ENCODE measurements at places on chromosomes 13 and 19.

DNA sequence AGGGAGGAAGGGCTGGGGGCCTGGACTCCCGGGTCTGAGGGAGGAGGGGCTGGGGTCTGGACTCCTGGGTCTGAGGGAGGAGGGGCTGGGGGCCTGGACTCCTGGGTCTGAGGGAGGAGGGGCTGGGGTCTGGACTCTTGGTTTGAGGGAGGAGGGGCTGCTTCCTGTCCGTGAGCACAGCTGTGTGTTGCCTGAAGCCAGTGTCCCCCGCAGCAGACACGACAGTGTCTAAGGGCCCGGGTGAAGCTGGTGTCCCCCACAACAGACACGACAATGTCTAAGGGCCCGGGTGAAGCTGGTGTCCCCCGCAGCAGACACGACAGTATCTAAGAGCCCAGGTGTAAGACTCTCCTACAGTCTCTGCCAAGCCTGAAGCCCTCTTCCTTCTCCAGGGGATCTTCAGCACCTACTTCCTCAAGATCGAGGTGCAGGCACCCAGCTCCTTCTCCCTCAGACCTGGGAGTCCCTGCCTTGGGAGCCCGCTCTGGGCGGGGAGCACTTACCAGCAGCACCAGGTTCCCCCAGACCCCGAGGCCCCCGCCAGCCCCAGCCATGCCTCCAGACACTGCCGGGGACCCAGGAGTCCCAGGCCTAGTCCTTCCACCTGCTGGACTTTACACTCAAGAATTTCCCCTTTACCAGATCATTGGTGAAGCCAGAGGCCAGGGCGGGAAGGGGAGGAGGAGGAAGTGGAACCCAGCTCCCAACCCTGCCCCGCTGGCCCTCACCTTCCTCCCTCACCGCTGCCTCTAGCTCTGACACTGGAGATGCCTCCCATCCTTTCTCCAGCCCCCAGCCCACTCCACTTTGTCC is at the start of gene PTPRH:
PTPRH (minus strand) TSS at position 622 of the 813 bp plus-strand sequence; CDS start at position 554, 68 bp downstream.
- DNase-seq: no peak

DNA sequence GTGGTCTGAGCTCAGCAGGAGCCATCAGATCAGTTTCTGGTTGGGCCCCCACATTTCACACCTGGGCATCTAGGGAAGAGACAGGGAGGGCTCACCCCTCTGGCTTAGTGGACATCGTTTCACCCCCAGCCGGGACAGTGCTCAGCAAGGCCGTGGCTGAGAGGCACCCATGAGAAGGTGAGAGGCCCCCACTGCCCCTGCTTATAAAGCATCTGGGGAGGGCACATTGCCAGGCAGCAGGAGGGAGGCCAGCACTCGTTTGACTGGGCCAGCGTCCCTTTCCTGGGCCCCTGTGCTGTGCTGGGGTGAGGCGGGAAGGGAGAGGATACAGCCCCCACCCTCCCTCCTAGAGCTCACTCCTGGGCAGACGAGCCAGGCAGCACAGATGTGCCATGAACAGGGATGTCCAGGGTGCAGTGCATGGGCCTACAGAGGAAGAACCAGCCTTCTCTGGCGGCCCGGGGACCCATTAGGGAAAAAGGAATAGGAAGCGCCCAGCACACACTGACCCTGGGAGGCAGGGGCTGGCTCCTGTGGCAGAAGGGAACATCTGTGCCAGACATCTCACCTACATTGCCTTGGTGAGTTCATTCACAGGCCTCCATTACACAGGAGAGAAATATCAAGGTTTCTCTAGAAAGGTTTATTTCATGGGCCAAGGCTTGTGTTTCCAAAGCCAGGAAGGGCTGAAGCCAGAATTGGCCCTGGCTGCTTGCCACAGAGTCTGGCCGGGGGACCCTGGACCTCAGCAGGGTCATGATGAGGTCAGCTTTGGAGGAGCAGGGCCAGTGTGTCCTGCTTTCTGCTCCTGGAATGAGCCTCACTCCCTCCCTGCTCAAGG is 7.7 kb downstream of the AP1M1 start:
- DNase-seq: no peak

- DNase-seq: no peak
Observed at GRCh38 chr13:49622174-49622946, 5.9 kb upstream of the ARL11 start.

DNA sequence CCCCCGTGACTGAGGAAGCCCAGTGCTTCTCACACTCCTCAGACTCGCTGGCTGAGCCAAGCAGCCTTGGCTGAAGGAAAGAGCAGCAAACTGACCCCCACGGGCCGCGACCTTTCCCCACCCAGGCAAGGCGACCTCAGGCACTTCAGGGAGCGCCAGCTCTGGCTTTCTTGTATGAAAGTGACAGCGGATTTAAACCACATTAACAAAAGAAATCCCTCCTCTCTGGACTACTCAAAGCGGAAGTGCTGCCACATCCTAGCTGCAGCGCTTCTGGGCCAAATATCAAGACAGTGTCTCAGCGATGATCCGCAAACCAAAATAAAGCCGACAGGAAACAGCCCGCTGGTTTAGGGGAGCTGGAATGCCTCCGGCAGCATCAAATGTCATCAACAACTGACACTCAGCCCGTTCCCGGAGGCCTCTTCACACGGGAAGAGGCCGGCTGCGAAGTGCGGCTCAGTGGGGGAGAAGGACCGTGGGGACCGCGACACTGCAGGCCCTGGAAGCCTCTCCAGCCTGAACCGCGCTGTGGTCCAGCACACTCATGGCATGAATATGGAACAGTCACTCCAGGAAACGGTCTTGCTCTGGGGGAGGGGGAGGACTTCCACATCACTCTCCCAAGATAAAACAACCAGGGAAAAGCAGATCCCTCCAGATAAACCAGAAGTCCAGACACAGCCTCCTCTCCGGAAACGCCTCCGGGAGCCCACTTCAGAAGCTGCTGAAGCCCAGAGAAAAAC is 1.4 kb downstream of the RASA3 start:
- no peak for DNase-seq

DNA sequence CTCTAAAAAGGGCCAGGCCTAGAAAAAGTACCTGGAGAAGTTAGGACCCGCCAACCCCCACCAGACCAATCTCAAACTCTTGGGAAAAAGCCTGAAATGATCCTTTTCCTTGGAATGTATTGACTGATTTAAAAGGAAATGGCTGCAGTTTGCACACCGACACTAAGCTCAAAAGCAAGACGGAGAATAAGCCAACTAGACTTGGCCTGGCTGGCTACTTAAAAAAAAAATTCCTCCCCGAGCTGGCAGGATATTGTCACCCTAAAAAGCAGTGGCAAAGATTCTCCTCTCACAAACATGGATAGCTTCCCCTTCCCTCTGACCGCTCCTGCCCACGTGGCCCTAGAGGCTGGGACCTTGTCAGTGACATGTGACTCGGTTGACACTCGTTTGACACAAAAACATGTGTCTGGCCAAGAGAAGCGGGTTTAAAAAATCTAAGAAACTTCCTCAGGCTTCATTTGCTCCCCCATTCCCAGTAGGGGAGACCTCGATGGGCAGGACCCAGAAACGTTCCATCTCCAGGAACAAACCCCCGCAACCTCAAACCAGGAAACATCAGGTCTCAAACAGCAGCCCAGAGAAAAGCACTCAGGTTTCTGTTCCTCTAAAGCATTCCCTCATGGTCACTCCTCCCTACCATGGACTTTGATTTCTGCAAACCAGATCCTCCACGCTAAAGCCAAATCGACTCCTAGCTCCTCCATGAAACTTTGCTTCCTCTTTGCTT is 1.3 kb downstream of the RFX1 start:
- no peak for DNase-seq

DNA sequence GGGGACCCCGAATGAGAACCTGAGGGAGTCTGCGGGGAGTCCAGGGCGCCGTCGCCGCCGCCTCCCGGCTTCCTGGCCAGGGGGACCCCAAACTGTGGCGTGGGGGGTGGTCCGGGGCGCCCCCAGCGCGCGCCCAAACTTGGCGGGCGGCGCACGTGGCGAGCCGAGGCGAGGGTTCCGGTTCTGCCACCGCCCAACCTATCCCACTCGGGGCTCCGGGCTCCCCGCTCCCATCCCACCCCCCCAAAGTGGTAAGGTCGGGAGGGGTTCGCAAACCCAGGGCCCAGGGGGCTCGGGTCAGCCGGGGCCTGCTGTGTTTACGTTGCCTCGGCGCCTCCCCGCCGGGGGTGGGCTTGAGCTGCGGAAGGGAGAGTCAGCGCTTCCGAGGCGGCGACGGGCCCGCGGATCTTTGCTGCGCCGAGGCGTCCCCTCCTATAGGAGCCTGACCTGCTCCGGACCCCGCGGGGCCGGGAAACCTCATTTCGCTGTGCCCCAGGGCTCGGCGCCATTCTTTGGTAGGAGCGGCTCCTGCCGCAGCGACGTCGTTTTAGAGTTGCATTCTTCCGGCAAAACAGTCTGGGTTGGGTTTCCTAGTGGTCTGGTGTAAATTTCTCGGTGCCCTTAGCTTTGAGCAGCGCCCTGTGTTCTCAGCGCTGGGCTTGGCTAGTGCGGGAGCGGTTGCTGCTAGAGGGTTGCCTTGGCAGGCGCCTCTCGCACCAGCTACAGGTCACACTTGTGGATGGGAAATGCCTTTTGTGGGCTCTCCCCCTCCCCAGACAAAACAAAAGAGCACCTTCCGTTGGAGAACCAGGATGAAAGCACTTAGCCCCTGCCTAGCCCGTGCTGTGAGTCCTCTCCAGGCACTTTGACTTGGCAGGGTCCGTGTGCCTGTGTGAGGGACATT is 1.2 kb downstream of the DAZAP1 start:
- DNase-seq: peak; percentile 61

GRCh38 chr13:100597253-100597652 is 8.7 kb upstream of the GGACT start:
- DNase-seq: no peak

DNA sequence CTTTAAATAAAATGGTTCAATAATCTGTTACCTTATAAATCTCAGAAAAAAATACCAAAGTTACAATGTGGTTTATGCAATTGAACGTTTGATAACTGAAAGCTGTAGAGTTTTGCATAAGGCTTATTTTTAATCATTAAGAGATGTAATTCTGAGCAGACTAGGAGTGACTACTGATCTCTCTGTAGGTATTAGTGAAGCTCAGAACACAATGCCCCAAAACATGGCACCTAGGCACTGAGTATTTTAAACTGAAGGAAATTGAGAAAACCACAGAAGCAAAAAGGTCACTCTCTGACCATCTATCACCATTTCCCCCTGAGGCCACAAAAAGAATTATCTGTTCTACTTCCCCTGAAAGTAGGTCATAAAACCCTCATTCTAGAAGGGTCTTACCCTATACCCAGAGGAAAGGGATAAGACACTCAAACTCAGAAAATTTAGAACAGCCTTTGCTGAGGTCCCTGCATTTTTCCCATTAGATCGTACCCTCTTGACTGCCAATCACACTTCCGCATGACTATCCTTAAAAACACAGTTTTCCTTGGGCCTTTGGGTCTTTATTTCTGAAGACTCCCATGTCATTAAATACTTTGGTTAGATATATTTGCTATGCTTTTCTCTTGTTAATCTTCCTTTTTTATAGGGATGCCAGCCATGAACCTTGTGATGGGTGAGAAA is 158.1 kb downstream of the PCDH9 start:
- no peak for DNase-seq

DNA sequence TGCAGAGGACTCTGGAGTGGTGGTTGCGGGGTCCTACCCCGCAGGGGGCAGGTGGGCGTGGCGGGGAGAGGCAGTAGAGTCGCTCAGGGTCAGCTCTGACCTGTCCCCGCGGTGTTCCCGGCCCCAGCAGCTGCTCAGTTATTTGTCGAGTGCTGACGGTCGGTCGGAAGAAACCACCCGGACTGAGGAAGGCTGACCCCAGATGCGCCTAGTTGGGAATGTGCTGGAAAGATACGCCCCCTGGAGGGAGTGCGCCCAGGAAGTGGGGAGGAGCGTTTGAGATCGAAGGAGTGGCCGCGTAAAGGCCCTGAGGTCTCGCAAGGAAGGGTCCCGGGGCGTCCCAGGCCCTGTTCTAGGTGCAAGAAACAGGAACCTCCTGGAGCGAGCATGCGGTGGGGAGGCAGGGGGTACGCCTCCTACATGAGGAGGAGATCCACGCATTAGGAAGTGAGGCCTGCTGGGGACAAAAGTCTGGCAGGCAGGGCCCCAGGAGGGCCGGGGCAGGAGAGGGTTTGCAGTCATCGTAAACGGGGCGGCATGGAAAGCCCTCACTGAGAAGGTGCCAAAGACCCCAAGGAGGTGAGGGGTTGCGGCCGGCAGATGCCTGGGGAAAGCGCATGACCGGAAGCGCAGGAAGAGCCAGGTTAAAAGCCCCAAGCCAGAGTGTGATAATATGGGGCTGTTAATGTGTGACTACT is 9.2 kb downstream of the CCDC8 start:
- no peak for DNase-seq
